Activated naive CD8-positive, alpha-beta T cell treated with anti-CD3 and anti-CD28 coated beads for 36 hours (primary cell): ENCODE measurements at places on chromosomes 4 and X.

GRCh38 chr4:128483041-128483440, 195.4 kb upstream of the PGRMC2 start:
- no peak for DNase-seq

GRCh38 chrX:291411-291901, 10.3 kb downstream of the PLCXD1 start:
- DNase-seq = no peak

- DNase-seq = no peak
These were observed 2.1 kb upstream of the RAB39B start for GRCh38 chrX:155266439-155266838.

DNA sequence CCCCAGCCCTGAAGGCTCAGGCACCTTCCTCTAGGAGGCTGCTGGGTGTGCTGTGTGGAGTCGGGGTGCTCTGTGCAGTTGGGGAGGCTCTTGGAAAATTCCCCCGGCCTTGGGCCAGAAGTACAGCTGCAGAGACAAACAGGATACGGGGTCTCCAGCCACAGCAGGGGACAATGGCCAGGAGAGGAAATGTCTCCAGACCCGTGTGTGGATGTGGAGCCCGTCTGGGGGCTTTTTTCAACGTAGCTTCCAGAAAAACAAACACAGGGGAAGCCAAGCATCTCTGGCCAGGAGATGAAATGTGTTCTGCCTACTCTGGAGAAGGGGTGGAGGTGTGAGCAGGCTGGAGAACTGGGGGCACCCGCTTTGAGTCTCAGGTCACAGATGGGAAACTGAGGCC, 3.7 kb upstream of the SH3TC1 start:
- DNase-seq = no peak

GRCh38 chrX:39452401-39452800, 645.4 kb downstream of the BCOR start:
- no peak for DNase-seq

DNA sequence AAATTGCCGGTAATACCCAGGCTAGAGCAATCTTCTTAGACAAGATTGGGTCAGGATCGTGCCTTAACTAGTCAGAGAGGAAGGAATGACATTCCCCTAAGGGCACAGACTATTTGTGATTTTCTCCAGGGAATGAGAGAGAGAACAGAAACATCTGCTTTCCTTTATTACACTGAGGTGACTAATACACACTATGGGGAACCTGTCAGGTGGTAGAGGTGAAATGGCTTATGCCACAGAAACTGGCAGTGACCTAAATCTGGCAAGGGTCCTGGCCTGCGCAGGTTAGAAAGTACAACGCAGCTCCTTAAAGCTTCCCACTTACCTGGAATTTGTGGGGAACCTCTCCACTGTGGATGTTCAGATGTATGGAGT, 16.6 kb upstream of the HPGD start:
- no peak for DNase-seq

GRCh38 chr4:41787931-41788330, 39.4 kb upstream of the PHOX2B start:
- DNase-seq = no peak

DNA sequence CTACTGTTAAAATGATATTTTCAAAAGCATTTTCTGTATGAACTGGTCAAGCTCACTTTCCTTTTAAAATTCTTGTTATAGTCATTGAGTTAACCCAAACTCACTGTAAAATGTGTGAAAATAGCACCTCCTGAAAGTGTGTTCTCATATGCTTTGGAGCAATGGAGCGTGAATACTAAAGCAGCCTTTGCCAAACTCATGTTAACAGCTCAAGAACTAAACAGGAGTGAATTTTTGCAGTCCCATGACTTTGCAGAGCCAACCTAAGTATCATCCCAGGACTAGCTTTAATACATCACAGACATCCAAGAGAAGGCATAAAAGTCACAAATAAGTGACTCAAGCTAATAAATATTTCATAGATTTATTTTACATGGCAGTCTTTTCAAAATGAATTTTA, 2.3 kb downstream of the AMMECR1 start:
- no peak for DNase-seq

GRCh38 chrX:94252211-94252610, 578.2 kb downstream of the FAM133A start:
- DNase-seq = no peak

GRCh38 chr4:176270669-176271068, 1.6 kb upstream of the ASB5 start:
- DNase-seq = no peak

GRCh38 chrX:8988446-8988845, 45.5 kb downstream of the FAM9B start:
- no peak for DNase-seq

DNA sequence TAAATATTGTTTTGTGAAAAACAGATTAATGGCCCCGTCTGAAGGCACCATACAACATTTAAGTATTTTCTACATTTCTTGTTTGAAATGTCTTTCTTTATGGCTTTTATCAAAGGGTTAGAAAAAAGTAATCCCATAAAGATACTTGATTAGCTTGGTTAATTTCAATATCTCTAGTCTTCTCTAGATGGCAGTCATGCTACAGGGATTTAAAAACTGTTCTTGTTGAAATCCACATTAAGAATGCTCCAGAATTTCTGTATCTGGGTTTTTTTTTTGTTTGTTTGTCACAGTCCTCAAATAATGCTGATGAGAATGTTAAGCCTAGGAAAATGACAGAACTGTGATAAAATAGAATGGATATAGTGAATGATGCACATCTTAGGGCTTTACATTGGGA, 109.0 kb upstream of the AADAT start:
- DNase-seq = no peak

DNA sequence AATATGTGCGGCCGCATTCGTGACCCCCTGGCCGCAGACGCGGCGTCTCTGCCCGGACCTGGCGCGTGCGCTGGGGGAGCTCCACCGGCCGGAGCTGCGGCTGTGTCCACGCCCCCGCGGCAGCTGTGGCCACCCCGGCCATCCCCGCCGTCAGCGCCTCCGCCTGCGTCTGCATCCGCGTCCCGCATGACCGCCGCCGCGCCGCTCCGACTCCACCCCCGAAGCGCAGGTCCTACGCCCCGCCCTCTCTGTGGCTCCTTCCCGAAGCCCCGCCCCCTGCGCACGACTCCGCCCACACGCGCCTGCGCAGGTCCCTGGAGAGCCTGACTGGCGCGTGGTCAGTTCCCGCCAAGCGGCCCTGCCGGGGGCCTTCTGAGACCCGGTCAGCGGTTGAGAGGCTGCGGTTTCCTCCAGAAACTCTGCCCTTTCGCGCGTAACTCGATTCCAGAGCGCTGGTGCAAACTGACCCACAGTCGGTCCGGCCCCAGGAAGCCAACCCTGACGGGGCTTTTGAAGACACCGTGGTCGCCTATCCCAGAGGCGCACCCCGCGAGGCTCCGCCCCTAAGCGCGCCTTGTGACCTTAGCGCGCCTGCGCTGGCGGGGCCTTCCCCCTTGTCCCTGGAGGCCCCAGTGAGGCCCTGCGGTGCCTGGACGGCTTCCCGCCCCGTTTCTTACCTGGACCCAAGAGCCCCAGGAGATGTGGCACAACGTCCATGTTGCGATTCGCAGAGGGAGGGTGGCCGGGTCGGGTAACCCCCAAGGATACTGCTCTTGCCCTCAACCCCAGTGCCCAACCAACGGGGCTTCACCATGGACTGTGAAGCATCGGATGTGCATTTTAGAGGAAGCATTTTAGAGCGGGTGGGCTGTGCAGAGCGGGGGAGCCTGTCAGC, at the start of gene LAGE3:
LAGE3 (minus strand) TSS at position 554 of the 895 bp plus-strand sequence; CDS start at position 188, 366 bp downstream.
- DNase-seq = peak; percentile 93

- DNase-seq = no peak
These were observed 87.7 kb upstream of the SRD5A3 start for GRCh38 chr4:55258152-55258865.

DNA sequence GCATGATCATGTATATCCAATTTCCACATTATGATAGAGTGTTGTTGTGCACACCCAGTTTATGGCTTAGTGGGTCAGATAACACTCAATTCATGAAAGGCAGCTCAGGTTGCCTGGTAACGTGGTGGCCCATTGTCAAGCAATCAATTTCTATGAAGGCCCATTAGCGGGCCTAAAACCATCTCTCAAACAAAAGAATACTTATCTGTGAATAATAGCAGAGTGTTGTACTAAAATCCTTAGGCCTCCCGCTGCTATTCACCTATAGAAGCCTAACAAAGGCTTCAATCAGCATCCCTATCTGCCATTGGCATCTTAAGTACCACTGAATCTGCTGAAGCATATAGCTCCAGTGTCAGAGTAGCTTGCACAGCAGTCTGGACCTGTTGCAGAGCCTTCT, 849.6 kb upstream of the POU3F4 start:
- no peak for DNase-seq
